Thyroid gland (tissue), 4 donors: ENCODE measurements at places on chromosomes 7 and 10. TPM values are rescaled to one million over a fixed set of nuclear protein-coding genes. Genes with fewer than 3 reads are reported as not detected.

GRCh38 chr10:62819141-62819920 lies 3.2 kb upstream of the EGR2 start:
- DNase-seq: peak; percentile 33

GRCh38 chr10:72272689-72273409 lies 875 bp upstream of the DDIT4 start:
- peak; percentile 92 for DNase-seq

DNA sequence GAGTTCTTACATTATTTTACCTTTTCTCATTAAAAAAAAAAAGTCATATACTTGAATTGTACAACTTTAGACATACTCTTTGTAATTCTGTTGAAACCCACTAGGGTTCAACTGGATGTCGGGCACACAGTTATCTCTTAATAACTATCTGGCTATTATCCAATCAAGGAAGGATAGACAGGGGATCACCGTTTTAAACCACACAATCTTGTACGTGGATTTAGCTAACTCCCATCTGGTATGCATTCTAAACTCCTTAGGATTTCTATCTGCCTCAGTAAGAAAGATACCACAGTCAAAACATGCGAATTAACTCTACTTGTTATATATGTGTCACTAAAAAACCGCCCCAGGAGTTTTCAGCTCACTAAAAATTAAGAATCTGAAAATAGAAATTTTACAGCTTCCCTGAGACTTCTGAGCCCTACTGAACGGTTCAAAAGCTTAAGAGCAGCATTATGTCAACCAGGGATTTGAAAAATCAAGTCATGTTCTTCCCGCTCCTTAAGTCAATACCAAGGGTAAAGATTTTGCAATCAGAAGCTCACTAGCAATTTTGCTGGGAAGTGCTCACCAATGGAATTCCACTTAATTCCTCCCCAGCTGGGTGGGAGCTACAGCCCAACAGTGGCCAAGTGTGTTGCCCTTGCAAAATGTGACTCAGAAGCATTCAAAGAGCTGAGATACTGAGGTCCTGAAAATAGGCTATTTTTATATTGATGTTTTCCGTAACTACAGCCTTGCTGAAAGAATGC lies 267.0 kb downstream of the FRMD4A start:
- DNase-seq: peak; percentile 72

DNA sequence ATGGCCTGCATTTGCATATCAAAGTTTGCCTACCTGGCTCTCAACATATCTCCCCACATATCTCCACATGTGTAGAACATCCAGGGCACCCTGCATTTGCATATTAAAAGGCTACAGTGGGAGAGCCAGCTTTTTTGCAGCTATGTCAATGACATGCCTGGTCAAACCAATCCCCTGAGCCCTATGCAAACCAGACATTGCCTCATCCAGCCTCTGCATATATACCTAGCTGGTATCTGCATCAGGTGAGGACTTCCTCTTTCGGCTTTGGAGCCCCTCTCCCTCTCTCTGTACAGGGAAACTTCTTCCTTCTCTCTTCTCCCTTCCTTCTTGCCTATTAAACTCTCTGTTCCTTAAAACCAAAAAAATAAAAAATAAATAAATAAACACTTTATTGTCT lies 142.7 kb upstream of the STEAP4 start:
- no peak for DNase-seq

- no peak for DNase-seq
Observed at GRCh38 chr7:114986190-114987180, 64.6 kb downstream of the MDFIC start.

DNA sequence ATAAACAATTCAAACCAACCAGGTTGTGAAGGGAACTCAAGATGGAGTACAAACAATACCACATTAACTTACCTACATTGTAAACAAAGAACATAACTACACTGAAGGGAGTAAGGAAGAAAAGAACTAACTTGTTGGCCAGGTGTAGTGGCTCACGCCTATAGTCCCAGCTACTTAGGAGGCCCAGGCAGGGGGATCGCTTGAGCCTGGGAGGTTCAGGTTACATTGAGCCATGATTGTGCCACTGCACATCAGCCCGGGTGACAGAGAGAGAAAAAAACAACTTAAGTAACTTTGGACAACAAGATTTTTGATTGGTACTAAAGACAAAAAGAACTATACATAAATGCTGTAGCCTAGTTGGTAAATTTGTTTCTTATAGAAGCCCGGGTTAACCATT lies 68.8 kb downstream of the TRIL start:
- DNase-seq: no peak

- no peak for DNase-seq
Observed at GRCh38 chr10:14306190-14306589, 24.5 kb downstream of the FRMD4A start.

DNA sequence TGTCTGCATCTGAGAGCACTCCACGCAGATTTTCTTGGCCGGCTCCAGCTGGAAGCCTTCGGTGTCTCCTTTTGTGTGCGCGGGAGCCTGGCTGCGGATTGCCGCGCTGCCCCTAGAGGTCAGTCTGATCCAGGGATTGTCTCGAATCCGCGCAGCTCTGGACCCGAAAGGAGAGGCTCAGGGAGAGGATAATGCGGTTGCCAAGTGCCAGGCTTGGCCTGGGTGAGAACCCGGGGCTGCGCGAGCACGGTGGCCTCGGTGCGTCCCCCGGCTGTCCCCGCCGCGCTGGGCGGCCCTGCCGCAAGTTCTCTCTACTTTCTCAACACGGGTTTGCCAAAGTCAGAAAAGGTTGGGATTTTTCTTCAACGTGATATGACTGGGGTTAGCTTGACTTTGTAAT lies 140.9 kb downstream of the ADCYAP1R1 start:
- DNase-seq: peak; percentile 68

DNA sequence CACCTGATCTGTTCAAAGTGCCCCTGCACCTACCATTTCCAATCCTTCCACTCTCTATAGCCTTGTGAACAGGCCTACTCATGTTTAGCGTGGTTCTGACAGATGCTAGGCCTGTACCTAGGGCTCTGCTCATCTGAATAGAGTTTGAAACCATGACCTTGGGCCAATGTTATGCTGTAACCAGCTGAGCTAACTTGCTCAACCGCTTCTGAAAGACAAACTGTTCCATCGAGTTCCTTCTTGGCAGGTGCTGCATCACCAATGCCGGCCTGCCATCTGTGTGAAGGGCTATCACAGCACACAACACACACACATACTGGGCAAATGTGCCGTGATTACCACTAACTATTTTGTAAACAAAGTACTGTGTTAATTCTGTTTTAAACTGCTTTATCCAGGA lies 419.0 kb upstream of the GALNT17 start:
- DNase-seq: no peak

DNA sequence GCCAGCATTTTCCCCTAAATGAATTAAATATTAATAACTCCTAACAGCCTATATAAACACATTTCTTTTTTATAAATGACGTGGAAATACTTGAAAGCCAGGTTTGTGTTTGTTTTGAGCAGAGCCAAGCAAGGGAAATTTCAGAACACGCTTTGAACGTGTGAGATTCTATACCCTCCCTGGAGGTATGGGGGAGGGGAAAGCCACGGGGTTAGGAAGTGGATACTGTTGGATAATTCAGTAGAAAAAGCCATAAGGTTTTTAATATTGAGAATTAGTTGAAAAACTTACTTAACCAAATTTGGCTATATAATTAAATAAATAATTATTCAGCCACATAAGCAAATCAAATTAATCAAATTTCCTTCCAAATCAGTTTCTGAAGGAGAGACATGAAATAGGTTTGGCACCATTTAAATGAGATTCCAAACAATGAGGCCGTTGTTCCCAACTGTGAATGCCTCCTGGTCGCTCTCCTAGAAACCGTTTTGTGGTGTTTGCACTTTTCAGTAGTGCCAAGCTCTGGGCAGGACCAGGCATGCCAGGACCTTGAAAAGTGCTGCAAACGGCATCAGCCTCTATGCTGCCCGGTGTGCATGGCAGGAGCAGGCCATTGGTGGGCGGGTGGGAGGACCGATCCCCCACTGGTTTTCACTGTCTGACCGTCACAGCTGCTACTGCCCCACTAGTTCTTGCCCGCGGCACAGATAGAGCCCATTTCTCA lies 88.1 kb downstream of the SEPTIN14 start:
- peak; percentile 1 for DNase-seq

Gene ADGRA1
- 0.40 TPM for total RNA-seq

Gene LRRC17
- total RNA-seq: 3.1 TPM

Gene CDK1
- 1.8 TPM for total RNA-seq

Gene SPAM1
- total RNA-seq: not detected

Gene PNLIPRP3
- 0.11 TPM for total RNA-seq

Gene TMEM60
- 16.9 TPM for total RNA-seq

Gene NKX1-2
- total RNA-seq: not detected

Gene WDR86
- total RNA-seq: 203 TPM

Gene PPP1R9A
- 51.8 TPM for total RNA-seq

Gene LRIT1
- total RNA-seq: not detected
